NCI-H82 (cell line): ENCODE measurements at places on chromosomes 5 and 9.

DNA sequence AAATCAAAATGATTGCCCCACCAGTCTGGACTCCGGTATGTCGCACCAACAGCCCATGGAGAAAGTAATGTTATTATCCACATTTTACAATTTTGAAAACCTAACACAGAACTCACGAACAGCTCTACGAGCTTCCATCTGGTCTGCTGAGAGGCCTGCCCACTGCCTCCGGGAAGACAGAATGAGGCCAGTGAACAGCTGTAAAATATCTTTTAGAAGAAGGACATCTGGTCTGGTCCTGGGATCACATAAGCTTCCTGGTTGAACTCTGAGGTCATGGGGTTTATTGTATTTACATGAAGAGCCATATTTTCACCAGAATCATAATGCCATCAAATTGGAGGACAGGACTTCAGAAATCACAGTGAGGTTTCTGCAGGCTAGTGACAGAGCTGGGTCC, 89.0 kb downstream of the FRMD3 start:
- DNase-seq = peak; percentile 7

GRCh38 chr9:3526997-3527940, 1.5 kb upstream of the RFX3 start:
- peak; percentile 80 for DNase-seq

DNA sequence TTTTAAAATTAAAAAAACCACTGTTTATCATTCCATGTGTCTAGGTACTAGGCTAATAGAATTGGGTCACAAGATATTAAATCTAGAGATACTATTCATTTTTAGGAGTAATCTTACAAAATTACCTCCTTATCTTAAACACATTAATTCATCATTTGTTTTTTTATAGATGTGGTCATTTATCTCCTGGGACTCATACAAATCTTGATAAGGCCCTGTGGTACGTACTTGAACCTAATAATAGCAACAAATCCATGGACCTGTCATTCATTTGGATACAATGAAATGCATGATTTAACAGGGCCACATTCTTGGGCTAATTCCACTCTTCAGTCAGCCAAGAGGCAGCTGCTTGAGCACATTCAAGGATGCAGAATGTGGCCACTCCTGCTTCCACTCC, 66.4 kb upstream of the MARCHF11 start:
- DNase-seq = no peak

GRCh38 chr9:131169563-131170240, 44.3 kb downstream of the NUP214 start:
- DNase-seq = no peak

DNA sequence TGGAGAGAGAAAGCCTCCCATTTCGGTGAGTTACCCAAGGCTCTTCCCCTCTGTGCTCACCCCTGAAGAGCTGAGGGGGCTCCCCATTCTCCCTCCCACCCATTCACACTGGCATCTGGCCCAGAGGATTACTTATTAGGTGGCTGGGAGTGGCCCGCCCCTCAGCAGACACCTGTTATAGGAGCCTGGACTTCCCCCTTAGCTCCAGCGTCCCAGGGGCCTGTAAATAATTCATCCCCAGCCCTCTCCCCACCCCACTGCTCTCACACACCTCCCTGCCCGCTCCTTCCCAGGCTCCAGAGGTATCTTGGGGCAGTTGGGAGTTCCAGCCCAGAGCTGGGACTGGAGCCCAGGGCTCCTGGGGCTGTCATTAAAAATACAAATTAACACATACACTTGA, 11.6 kb upstream of the SLC6A7 start:
- DNase-seq = peak; percentile 58

GRCh38 chr5:149417711-149418368, 38.7 kb upstream of the IL17B start:
- DNase-seq = no peak

- DNase-seq = no peak
These were observed 4.8 kb downstream of the DENND1A start for GRCh38 chr9:123925161-123925560.

DNA sequence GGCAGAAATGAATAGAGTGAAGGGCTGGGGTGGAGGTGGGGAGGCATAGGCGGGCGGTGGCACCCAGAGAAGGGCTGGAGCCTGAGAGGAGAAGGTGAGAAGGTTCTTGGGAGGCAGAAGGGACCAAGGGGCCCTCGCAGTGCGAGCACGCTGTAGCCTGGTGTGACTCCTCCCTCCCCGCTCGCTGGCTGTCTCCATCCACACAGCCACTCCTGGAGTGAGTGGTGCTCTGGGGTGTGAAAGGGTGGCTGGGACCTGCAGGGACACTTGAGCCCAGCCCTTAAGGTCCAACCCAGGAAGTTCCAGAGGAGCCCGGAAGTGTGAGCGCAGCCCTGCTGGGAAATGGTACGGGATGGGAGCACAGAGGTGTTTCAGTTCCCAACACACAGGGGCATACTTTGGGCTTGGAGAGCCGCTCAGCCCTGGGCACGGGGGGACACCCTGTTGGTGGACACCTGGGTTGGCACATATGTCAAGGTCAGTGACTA, 9.3 kb upstream of the SCGB3A1 start:
- DNase-seq = no peak

GRCh38 chr5:142915038-142915437, 144.9 kb downstream of the ARHGAP26 start:
- DNase-seq = no peak

GRCh38 chr5:96683392-96683791, 21.2 kb downstream of the CAST start:
- DNase-seq = no peak

- no peak for DNase-seq
These were observed 445.4 kb upstream of the DAB2 start for GRCh38 chr5:39870137-39870536.

DNA sequence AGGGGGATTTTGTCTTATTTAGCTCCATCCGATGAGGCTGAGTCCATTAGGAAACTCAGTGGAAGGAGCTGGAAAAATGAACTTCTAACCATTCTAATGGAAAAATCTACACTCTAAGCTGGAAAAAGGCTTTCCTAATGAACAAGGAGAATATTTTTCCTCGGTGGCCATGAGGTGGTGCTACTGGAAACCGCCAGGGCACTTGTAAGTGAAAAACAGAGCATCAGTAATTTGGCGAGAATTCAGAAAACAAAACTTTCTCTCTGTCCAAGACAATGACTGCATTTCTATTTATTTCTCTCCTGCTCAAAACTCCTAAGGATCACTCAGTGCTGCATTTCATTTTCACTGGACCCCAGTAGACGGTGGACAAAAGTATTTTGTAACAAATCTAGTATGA, 237.6 kb downstream of the TENT4A start:
- no peak for DNase-seq

DNA sequence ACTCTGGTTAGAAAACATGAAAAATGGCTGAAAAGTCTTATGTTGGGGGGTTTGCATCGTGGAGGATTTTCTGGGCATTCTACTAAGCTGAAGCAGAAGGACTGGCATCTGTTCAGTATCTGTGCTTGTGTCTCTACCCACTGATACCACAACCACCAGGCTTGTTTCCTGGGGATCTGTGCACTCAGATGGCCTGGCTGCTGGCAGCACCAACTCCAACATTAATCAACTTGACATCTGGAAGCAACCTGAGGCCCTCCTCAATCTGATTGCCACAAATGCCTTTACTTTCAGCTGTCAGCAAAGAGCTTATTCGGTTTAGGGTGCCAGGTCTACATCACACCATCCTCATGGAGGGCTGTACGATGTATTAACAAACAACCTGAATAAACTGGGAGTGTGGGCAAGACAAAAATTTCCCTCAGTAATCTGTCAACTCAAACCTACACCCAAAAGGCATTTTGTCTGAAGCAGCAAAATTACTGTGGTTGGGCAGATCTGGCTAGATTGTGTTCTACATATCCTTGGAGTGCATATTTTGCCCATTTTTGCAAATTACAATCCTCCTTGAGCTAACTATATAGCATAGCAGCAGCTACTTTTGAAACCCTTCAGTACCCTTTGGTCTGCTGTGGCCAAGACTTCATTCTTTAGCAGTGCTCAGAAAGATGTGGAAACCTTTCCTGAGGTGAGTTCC, 74.6 kb downstream of the FOXD1 start:
- peak; percentile 21 for DNase-seq

DNA sequence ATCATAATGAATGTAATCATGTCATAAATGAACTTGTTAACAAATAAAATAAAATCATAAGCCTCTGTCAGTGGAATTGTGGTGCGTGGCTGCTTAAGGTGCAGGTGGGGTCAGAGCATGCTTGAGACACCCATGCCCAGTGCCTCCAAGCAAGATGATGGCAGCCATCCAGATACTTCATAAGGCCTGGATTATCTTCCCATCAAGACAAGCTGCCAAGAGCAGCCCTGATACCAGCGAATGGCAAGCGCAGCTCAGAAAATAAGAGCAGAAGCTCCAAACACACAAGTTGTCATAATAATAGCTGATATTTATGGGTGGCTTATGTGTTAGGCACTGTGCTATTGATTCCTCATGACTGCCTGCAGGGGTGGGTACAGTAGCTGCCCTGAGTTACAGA, 21.8 kb upstream of the LMX1B start:
- DNase-seq = no peak

- peak; percentile 72 for DNase-seq
These were observed 258.3 kb downstream of the CWC27 start for GRCh38 chr5:65026816-65027548.

- DNase-seq = peak; percentile 13
These were observed 418.3 kb downstream of the RAB3C start for GRCh38 chr5:59001154-59001553.

- no peak for DNase-seq
These were observed 4.1 kb upstream of the CCDC69 start for GRCh38 chr5:151227918-151228447.

DNA sequence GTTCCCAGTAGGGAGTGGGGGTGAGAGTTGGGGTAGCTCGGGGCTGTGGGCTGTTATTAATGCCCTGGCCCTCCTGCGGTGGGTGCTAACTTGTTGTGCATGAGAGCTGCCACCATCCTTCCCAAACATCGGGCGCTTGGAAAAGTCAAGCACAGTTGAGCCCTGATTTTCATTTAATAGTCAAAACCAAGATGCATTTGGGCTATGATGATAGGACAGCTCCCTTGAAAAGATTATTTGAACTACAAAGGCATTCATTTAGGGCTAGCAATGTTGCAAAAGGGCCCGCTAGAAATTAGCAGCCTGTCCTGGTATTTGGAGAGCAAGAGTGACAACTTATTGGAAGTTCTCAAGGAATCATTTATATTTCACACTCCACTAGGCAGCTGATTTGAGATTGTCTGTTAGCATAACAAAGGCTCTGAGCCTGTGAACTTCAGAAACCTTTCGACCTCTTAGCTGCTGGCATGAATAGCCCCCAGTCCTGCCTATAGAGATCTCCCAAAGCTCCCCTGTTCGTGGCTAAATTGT, 128.2 kb upstream of the TMEM161B start:
- DNase-seq = no peak

DNA sequence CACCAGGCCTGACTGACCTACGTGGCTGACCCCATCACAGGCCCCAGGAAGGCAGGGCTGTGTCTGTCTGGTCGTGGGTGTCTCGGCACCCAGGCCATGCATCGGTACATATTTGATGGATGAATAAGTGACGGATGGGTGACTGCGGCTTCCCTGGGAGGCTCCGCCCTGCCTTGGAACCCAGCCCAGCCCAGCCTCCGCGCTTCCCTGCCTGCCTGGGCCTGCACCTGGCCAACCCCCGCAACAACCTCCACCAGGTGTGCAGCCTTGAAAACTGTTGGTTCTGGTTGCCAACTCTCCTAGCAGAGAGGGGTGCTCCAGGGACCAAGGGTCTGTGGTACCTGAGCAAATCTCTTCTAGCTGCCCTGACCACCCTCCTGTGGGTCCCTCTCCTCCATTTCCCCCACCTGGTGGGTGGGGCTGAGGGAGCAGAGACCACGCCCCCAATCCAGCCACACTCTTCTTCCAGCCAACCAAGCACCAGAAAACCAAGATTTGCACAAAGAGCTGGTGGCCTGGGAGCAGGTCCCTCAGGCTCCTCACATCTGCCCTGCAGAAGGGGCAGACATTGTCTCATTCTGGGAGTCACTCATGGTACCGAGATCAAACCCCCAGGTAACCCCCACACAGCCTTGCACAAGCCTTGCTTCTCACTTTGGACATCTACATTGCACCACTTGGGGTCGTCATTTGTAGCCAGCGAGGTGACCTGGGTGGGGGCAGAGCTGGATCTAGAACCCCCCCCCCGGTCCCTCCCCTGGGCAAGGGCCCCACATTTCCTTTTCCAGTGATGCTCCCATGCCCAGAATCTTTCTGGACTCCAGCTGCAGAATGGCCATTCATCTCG, 100.6 kb upstream of the IER5L start:
- no peak for DNase-seq

GRCh38 chr5:76601470-76601869, 21.7 kb downstream of the F2RL2 start:
- DNase-seq = peak; percentile 78

- DNase-seq = peak; percentile 68
These were observed 98.9 kb downstream of the CSNK1G3 start for GRCh38 chr5:123610665-123611405.

GRCh38 chr9:133238851-133239532, 29.9 kb upstream of the OBP2B start:
- peak; percentile 63 for DNase-seq
